ENCODE measurements at places on chromosomes 11 and 22.

- DNase-seq, result no peak
Measured at GRCh38 chr11:36376009-36376887, 80.2 kb downstream of the PRR5L start.

DNA sequence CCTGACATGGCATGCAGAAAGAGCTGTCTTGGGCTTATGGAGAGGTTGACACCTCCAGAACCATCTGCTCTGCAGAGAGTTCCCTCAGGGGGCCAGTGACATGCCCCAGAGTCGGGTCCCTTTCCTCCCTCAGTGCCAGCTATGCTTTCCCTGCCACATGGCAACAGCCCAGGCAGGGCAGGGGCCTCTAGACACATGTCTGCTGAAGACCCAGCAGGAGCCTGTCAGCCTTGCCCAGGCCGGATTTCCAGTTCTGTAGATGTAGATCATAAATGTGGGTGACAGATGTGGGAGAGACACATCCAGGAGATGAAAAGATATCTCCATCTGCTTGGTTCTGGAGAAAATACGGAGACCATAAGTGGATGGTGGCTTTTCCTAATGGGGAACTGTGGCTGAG, 25.5 kb downstream of the NAV2 start:
- DNase-seq, result no peak

DNA sequence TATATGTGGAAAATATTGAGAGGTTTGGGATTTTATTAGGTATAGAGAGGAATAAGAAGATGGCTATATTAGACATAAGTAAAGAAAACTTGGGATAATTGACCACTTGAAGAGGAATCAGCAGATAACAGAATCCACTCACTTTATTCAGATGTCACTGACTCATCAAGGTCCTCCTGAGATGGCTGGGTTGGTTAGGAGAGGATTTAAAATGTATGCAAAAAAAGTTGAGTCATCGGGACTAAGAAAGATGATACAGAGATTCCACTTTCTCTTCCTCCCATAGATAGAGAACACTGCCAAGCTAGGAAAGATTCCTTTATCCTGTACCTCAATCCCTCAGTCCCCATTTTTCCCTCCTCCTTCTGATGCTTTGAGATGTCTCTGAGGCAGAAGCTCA, at the start of gene OR6A2:
Gene OR6A2 (minus strand): TSS at position 288 of the 400 bp plus-strand sequence. CDS start 3,981 bp downstream, outside the sequence.
- no peak for DNase-seq

- DNase-seq, result no peak
Measured at GRCh38 chr11:269146-269890, 8.9 kb upstream of the NLRP6 start.

DNA sequence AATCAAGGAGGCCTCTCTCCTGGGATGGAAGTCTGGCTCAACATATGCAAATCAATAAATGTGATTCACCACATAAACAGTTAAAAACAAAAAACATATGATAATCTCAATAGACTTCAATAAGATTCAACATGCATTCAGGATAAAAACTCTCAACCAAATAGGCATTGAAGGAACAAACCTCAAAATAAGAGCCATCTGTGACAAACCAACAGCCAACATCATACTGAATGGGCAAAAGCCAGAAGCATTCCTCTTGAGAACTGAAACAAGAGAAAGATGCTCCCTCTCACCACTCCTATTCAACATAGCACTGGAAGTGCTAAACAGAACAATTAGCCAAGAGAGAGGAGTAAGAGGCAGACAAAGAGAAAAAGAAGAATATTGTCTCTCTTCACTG, 54.0 kb upstream of the SEZ6L start:
- DNase-seq, result no peak

DNA sequence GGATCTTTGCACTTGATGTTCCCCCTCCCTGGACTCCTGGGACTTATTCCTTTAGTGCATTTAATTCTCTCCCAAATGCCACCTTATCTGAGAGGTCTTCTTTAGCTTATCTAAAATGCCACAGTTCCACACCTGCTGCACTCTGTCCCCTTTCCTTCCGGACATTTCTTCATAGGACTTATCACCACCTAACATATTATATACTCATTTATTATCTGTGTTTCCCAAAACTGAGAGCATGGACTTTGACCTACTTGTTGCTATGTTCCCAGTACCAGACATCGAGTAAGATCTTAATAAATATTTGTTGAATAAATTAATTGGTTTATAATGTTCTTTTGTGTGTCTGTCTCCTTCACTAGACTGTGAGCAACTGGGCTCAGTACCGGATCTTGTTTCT, 585.3 kb downstream of the INSC start:
- DNase-seq, result no peak

GRCh38 chr22:37077802-37078448, 26.4 kb downstream of the KCTD17 start:
- no peak for DNase-seq

- no peak for DNase-seq
Measured at GRCh38 chr11:72740562-72741428, 11.4 kb downstream of the ARAP1 start.

DNA sequence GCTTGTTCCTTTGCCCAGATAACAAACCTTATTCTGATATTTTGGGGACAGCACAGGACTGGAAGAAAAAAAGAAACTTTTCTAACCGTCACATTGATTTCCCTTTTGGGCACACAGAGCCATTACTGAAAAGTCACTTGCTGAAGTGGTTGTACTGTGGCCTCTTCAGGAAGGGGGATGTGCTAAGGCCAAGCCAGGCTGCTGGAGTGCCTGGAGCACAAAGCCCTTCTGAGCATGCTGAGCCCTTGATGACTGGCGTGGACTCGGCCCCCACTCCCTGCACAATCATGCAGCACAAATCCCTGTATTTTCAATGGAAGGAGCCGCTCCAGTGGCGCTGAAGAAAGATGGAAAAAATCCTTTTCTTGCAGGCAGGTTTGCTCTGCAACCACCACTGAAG, 164.2 kb downstream of the NTM start:
- DNase-seq, result no peak

DNA sequence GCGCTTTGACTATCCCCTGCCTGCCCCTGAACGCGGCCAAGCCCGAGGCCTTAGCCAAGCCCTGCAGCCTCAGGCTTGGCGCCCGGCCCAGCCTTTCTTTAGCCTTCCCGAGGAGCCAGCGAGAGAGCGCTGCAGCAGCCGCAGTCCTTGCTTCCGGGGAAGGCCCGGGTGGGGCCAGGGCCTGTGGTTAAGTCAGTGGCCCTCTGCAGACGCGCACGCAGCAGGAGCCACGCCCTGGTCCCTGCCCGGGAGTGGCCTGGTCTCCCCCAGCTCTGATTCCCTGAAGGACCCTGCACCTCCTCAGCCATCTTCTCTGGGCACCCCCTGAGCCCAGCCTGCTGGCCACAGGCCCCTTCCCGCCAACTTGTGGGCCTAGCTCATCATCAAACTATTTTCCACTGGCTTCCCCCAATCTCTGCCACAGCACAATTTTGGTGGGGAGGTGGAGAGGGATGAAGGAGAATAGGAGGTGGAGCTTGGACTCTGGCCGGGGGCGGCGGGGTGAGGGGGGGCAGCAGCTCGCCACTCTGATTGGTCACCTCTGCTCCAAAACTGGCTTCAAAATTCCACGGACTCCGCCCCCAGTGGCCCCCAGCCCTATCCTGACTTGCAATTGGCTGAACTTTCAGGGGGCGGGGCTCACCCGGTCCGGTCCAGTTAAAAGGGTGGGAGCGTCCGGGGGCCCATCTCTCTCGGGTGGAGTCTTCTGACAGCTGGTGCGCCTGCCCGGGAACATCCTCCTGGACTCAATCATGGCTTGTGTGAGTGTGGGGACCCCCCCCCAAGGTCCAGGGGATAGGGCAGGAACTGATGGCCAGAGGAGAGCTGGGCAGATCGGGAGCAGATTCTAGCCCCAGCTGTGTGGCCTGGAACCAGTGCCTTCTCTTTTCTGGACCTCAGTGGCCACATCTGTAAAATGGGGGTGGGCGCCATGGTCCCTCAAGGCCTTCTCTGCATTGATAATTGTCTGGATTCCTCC, at the start of gene LGALS1:
Gene LGALS1 (plus strand): TSS at position 686 of the 979 bp plus-strand sequence. CDS start 67 bp downstream, at position 753.
- peak; percentile 9 for DNase-seq

DNA sequence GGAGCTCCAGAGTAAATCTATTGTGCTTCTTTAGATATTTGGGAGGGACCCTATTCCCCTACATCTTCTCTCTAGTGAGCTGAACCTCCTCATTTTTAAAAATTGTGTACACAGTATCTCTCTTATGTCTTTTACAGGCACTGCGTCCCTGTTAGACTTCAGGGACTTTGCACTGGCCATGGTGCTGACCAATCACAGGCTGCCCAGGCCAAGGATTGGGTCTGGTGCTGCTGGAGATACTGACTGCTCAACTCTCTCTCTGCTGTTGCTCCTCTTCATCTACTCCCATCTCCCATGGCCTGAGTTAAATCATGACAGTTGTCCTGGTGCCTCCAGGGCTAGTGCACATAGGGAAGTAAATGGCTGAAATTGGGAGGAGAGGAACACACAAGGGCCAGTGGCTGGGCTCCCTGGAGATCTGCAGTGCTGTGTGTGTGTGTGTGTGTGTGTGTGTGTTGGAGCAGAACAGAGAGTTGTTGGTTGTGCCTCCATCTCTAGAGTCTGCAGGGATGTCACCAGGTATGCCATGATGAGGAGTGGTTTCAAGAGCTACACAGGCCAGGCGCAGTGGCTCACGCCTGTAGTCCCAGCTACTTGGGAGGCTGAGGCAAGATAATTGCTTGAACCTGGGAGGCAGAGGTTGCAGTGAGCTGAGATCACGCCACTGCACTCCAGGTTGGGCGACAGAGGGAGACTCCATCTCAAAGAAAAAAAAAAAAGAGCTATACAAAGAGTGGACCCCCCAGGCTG, 155.3 kb downstream of the ST3GAL4 start:
- DNase-seq, result no peak

DNA sequence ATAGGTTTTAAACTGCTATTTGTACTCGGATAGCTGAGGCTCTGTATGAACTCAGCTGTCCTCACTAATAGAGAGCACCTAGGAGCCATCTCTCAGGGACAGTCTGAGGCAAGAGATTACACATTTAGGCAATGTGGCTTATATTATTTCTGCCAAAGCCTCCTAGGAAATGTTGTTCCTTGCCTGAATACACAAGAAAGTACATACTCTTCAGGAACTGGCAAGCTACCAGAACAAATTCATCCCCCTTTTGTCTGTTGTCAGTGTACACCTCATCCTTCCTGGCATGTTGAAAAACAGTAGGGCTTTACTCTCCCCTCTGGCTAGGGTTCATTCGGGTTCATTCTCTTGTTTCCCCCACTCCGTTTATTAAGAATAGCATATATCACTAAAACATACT, 615.9 kb upstream of the FAT3 start:
- no peak for DNase-seq

DNA sequence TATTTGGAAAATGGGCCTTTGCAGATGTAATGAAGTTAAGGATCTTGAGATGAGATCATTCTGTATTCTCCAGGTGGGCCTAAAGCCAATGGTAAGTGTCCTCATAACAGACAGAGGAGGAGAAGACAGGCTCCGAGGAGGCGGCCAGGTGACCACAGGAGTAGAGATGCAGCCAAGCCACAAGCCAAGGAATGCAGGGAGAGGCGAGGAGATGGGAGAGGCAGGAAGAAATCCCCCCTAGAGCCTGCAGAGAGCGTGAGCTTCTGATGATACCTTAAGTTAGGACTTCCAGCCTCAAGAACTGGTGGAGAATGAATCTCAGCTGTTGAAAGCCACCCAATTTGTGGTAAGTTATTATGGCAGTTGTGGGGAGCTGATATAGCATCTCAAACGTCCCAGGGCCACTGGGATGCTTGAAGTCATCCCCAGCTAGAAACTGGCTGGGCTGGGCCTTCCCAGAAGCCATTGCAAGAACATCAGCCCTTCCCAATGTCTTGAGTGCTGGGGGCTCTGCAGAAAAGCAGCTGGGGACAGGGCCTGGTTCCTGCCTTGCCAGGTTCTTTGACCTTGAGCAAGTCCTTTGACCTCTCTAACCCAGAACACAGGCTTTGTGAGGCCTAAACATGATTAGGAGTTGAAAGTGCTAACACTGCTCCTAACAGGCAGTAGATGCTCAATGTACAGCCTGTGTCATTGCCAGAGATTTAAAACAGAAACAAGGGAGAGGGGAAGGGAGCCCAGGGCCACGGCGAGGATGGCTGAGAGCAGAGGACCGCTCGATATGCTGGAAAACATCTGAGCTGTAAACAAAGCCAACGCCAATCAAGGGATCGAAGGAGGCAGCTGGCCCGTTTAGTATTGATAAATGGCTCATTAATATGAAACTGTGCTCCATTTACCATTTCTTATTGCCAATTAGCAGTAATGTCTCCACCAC, 632.3 kb downstream of the TBC1D22A start:
- no peak for DNase-seq

- no peak for DNase-seq
Measured at GRCh38 chr11:23644443-23644842, 784.2 kb upstream of the CCDC179 start.

GRCh38 chr22:26471522-26471921, 12.1 kb downstream of the HPS4 start:
- no peak for DNase-seq

GRCh38 chr22:33270596-33270995, 212.4 kb upstream of the SYN3 start:
- no peak for DNase-seq

GRCh38 chr11:69249311-69250185, 44.4 kb upstream of the MYEOV start:
- DNase-seq, result no peak

DNA sequence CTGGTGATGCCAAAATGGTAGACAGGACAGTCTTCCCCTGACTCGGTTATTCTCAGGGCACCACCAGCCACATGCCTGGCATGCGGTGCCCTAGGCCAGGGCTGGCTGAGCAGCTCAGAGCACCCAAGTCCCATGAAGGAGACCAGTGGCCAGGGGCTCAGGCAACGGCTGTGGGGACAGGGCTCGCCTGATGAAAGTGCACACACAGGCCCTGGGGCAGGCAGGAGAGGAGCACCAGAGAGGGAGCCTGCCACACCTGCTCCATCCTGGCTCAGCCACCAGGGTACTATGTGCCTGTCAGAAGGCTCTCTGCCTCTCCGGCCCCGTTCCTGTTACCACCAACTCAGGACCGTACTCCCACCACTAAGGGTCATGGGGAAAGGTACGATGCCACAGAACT, 12.1 kb downstream of the ELFN2 start:
- DNase-seq, result no peak

DNA sequence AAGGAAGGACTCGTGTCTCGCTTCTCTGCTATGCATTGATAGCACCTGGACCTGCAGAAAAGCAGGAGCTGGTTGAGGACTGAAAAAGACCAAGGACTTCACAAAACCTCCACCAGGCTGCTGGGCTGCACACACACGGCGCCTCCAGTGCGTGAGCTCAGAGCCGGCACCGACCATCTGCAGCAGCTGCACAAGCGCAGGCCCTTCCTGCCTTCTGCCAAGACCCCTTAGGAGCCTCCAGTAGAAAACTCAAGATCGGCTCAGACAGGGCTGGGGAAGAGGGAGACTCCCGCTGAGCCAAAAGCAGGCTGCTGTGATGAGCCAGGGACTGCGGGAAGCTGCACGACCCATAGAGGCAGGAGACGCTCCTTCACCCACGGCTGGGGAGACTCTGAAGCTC, 70.9 kb downstream of the PHF21B start:
- DNase-seq, result no peak

DNA sequence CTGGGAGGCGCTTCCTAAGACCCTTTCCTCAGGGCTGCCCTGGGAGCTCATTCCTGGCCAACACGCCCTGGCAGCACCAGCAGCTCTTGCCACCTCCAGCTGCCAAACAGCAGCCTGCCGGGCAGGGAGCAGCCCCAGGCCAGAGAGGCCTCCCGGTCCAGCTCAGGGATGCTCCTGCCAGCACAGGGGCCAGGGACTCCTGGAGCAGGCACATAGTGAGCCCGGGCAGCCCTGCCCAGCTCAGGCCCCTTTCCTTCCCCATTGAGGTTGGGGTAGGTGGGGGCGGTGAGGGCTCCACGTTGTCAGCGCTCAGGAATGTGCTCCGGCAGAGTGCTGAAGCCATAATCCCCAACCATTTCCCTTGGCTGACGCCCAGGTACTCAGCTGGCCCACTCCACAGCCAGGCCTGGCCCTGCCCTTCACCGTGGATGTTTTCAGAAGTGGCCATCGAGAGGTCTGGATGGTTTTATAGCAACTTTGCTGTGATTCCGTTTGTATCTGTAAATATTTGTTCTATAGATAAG, 7.6 kb downstream of the SLC39A13 start:
- no peak for DNase-seq

All from NCI-H1092 (cell line).